ENCODE measurements at places on chromosomes 16 and 17.

GRCh38 chr17:18856570-18856915, 1.4 kb upstream of the PRPSAP2 start:
- no peak for DNase-seq

DNA sequence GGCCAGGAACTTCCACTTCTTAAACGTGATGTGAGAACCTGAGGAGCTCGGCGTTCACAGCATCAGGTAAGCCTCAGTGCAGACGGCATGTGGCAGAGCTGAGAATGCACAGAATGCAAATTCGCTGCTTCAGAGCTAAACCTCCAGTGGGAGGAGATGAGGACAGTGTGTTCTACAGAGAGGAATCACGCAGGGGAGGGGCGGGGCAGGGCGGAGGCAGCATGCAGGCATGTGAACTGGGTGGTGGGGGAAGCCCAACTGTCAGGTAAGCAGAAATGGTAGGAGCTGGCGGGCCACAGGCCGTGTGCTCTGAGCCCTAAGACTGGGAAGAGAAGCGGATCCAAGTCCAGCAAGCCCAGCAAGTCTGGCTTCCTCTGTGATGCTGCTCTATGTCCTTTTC, 94.7 kb downstream of the ZNF778 start:
- no peak for DNase-seq

GRCh38 chr16:15509593-15510535, 75.5 kb downstream of the BMERB1 start:
- DNase-seq, result no peak

GRCh38 chr17:59234631-59235030, 14.3 kb downstream of the GDPD1 start:
- DNase-seq, result no peak

DNA sequence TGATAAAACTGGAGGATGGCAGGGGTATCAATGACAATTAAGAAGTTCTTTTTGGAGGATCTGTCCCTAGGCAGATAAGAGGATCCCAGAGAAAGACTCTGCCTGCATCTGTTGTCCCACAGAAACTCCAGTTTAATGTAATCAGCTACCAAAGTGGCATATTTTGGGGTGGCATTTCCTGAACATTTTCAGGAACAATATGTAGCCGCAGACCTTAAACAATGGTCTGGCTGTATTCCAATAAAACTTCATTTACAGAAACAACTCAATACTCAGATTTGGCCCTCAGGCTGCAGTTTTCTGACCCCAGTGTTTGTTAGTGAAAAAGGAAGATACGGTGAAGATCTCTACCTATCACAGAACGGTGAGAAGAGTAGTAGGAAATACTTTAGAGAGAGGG, 46.1 kb downstream of the KCNJ16 start:
- no peak for DNase-seq

DNA sequence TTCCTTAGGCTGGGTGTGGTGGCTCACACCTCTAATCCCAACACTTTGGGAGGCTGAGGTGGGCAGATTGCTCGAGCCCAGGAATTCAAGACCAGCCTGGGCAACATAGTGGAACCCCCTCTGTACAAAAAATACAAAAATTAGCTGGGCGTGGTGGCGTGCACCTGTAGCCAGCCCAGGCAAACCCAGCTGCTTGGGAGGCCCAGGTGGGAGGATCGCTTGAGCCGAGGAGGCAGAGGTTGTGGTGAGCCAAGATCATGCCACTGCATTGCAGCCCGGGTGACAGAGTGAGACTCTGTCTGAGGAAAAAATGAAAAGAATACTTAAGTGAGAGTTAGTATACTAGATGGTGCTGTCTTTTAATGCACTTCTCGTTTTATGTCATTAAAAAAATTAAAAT, 15.1 kb downstream of the PPM1D start:
- no peak for DNase-seq

GRCh38 chr16:10045947-10046346, 136.3 kb downstream of the GRIN2A start:
- no peak for DNase-seq

GRCh38 chr16:35841632-35842031, 2382.2 kb downstream of the TP53TG3F start:
- no peak for DNase-seq

GRCh38 chr17:50889528-50890118, 23.5 kb upstream of the TOB1 start:
- peak; percentile 83 for DNase-seq

DNA sequence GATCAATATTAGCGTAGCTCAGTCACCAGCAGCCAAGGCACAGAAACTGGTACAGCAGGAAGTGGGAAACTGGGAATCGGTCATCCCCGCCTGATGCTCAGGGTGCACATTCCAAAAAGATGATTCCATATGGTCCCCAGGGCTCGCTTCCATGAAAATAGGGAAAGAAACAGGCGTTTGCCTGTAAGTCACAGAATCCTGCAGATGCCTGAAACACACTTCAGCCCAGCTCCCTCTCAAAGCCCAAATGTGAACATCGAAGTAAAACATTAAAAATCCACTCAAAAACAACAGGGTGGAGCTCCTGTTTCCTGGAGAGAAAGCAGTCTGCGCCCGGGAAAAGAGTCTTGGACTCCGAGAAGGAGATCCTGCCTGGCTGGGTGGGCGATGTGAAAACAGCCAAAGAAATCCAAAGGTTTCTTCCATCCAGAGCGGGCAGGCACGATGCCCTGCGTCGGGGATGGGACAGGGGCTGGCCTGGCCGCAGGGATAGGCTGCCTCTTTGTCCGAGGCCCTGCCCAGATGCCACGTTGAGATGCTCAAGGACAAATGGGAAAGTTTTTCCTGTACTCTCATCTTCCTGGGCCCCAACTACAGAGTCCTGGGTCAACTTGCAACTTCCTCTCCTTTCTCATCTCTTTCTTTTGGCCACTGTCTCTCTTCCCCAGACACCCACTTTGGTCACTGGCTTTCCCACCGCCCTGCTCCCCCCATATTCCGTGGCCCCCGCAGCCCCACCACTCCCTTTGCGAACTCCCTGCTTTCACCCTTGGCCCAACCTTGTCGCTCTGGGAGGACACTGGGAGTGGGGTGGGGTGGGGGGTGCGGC, 743 bp downstream of the WIPI1 start:
- DNase-seq, result peak; percentile 92

DNA sequence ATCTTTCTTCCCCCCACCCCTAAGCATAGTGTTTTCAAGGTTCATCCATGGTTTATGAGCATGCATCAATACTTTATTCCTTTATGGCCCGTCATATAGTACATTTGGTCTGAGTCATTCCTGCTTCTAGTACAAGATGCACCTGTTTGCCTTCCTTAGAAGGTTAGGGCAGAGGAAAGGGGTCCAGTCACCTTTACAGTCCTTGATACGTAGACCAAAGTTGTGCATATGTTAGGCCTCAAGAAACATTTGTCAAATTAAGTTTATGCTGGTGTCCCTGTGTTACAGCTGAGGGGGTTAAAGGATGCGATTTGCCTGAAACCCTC, 1.4 kb downstream of the CYB5D2 start:
- no peak for DNase-seq

- DNase-seq, result no peak
Measured at GRCh38 chr17:71709946-71710345, 410.9 kb upstream of the SOX9 start.

DNA sequence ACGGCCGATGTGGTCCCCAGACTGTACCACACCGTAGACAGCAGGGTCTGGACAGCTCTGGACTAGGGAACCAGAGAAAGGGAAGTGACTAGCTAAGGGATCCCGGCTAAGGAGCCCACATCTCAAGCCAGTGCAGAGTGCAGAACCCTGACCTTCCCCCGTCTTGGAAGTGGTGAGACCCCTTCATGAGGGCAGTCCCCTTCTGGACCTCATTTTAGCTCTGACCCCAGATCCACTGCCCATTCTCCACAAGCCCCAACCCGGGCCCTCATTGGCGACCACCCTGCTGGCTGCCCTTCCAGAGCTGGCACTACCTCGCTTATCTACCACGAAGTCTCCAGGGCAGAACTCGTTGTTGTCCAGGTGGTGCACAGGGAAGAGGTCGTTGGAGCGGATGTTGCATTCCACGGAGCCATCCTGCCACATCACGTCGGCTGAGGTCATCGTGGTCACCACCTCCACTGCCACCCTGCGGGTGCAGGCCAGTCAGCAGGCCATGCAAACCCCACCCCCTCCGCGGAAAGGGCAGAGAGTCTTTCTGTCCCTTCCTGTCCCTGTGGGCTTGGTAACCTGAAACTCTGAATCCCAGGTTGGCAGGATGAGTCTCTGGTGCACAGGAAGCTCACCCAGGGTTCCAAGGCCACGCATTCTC, 14.2 kb downstream of the SPHK1 start:
- DNase-seq, result no peak

DNA sequence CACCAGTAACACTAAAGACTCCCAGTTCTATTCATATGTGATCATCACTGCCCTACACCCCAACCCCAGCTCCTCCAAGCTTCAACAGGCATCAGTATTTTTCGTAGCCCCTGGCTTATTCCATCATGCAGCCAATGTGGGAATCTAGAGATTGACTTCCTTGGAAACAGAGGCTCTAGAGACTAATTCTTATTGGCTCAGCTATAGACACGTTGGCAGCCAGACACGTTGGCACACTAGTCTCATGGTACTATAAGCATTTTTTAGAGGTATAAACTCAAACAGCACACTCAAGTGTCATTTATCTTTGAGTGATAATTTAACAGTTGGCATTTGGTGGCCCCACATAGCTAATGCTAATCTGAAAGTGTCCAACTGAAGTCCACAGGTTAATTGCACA, 44.4 kb upstream of the CDR2 start:
- no peak for DNase-seq

- peak; percentile 45 for DNase-seq
Measured at GRCh38 chr16:10981697-10982216, 37.4 kb downstream of the CLEC16A start.

DNA sequence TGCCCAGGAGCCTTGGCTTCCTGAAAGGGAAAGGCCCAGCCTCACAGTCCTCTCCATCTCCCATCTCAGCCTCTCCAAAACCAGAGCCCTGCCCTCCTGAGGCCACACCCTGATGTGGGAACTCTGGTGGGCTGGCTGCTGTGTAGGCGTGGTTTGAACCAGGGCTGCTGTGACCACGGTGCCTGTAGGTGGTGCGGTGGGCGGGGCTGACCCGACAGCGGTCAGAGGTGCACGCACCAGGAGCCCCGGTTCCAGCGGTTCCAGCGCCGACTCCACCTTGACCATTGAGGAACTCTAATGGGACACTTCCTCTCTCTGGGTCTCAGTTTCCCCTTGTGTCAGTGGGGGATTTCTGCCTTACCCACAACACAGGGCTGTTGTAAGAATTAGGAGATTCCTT, 2.4 kb downstream of the RAP1GAP2 start:
- no peak for DNase-seq

GRCh38 chr17:74211912-74212208, 1.5 kb upstream of the TTYH2 start:
- no peak for DNase-seq

GRCh38 chr17:39090908-39091665, 60.4 kb downstream of the PLXDC1 start:
- no peak for DNase-seq

DNA sequence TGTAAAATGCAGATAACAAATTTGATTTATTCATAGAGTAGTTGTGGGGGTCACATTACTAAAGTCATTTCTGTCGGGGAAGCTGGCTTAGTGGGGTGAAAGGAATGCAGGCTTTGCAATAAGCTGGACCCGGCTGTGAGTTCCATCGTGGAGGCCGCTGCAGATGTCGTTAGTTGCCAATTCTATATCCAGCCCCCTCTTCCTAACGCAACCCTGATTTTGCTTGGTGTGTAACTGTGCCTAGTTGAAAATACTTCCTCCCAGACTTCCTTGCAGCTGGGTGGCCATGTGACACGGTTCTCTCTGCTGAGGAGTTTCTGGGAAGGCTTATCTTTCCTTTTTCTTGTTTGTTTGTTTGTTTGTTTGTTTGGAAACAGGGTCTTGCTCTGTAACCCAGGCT, 4.5 kb downstream of the MFSD6L start:
- DNase-seq, result no peak

- DNase-seq, result no peak
Measured at GRCh38 chr16:77408607-77409006, 26.2 kb downstream of the ADAMTS18 start.

All from HepG2 (cell line).